ENCODE measurements at places on chromosomes 12 and 14.
A peak's percentile ranks its signal among the peaks of the same experiment; 100 is the strongest.

DNA sequence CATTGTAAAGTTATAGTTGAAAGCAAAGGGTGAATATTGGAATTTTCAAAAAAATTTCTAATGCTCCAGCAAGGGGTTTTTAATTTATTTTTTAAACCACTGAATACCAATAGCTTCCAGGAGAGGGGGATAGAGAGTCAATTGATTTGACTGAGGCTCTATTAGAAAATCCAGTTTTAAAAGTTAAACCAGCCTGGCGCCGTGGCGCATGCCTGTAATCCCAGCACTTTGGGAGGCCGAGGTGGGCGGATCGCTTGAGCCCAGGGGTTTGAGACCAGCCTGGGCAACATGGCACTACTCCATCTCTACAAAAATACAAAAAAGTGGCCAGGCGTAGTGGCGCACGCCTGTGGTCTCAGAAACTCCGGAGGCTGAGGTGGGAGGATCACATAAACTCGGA, 150.1 kb downstream of the SLC38A4 start:
- peaks cover 3% of the 10 kb centered on the region for H3K27me3 ChIP-seq
- H3K27ac ChIP-seq: no peak overlapping the region
- H3K36me3 ChIP-seq: no peaks in the 10 kb centered on the region
- DNase-seq: no peak
- no peak overlapping the region for H3K4me3 ChIP-seq

GRCh38 chr14:99432485-99432884, 48.2 kb downstream of the SETD3 start:
- H3K27ac ChIP-seq: no peak overlapping the region
- H3K27me3 ChIP-seq: no peaks in the 10 kb centered on the region
- peaks cover 34% of the 10 kb centered on the region for H3K4me1 ChIP-seq

- DNase-seq: no peak
- H3K4me1 ChIP-seq: peaks cover 60% of the 10 kb centered on the region
- H3K36me3 ChIP-seq: no peaks in the 10 kb centered on the region
- H3K4me3 ChIP-seq: no peak overlapping the region
- no peaks in the 10 kb centered on the region for H3K27me3 ChIP-seq
These were observed 27.6 kb downstream of the TC2N start for GRCh38 chr14:91839749-91840148.

DNA sequence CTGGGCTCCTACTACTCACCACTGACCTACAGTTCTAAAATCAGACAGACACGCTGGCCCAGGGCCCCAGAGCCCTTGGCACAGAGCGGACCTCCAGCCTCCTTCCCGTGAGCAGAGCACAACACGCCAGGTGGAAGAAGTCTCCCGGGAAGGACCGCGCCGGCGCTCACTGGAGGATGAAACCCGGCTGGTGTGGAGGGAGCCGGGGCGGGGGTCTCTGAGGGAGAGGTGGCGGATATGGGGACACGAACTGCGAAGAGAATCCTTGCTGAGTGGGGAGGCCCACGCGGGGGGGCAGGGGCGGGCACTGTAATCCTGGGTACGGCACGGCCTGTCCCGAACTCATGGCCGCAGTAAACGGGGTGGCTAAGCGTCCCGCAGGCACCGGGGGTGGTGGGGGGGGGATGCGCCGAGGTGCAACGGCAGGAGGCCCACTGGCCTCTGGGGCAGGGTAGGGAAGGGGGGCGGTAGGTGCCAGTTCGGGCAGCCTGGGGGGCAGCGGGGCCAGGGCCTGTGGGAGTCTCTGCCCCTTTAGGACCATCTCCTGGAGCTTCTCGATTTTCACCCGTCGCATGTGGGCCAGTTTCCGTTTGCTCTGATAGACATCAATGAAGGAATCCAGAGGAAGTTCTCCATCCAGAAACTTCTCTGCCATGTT, 28.8 kb downstream of the VPS37B start:
- peaks cover 14% of the 10 kb centered on the region for H3K4me1 ChIP-seq
- DNase-seq: no peak
- no peak overlapping the region for H3K27ac ChIP-seq
- H3K27me3 ChIP-seq: no peaks in the 10 kb centered on the region
- H3K4me3 ChIP-seq: no peak overlapping the region

DNA sequence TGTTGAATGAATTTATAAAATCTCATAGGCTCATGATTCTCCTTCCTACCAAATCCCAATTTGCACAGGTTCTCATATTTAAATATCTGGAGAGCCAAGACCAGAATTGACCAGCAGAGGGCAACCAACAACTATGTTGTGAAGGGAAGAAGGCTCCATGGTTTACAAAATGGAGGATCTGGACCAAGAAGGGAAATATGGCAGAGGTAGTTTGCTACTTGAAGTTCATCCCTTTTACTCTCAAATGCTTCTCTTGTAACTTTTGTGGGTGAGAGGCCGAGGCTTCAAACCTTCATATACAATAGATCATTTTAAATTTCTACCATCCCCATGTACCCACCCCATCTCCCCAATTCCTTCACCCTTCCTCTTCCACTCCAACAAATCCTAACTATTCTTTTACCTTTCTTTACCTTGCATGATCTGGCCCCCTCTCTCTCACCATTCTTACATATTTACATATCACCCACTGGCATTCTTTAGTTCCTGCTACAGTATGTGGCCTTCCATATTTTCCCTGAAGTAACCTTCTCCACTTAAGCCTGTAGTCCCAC, 3.8 kb upstream of the SMARCC2 start:
- peak overlapping the region; percentile 58 for H3K27ac ChIP-seq
- H3K4me1 ChIP-seq: peaks cover 17% of the 10 kb centered on the region
- no peak overlapping the region for H3K4me3 ChIP-seq
- DNase-seq: peak; percentile 81

DNA sequence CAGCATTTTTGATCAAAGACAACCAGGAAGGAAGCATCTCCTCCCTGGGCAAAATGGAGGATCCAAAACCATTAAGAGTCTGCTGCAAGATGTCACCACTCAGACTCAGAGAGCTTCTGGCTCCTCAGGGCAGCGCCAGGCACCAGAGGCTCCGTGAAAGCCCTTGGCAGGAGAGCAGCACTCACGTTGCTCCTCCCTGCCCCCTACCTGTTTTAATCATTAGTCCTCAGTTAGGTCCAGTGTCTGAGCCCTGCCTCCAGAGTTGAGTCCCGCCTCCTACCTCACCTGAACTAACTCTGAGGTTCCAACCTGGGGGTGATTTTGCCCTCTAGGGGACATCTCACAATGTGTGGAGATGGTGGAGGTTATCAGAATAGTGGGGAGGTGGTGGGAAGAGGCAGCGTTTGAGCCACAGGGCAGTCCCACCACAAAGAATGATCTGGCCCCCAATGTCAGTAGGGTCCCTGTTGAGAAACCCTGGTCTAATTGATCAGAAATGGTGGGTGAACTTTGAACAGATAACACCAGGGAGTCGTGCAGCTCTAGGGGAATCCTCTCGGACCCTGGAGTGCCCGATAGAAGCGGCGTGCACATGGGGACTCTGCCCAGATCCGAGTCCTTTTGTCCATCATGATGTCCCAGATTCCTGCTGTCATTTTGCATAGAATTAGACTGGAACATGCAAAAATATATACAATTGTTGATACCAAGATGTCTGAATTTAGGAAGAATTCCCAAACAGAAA, 156.7 kb upstream of the DIO3 start:
- no peak overlapping the region for H3K4me3 ChIP-seq
- DNase-seq: no peak
- no peaks in the 10 kb centered on the region for H3K4me1 ChIP-seq
